ENCODE measurements at places on chromosomes 1 and 21.

- peak; percentile 87 for DNase-seq
Measured at GRCh38 chr1:187408212-187409004, 579.7 kb downstream of the PLA2G4A start.

DNA sequence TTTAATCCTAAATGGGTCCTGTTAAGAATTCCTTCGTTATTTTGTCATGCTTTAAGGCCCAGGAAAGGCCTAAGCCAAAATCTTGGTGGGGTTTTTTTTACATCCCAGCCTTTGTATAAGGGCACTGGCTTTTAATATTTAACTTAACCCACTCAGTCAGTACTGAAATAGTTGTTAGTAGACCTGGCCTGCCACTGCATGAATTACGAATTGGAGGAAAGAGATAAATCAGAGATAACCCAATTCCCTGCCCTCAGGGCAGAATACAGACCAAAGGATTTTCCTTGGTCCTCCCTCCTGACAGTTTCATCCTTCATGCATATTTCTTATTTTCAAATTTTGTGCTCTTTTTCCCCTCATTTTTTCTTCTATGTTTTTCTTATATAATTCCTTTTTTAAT lies 193.0 kb downstream of the FASLG start:
- DNase-seq: no peak

- DNase-seq: peak; percentile 50
Measured at GRCh38 chr1:27001570-27002360, 8.3 kb downstream of the TRNP1 start.

GRCh38 chr1:119794230-119794875 lies 16.9 kb downstream of the REG4 start:
- no peak for DNase-seq

- DNase-seq: no peak
Measured at GRCh38 chr1:164673584-164674214, 114.7 kb downstream of the PBX1 start.

DNA sequence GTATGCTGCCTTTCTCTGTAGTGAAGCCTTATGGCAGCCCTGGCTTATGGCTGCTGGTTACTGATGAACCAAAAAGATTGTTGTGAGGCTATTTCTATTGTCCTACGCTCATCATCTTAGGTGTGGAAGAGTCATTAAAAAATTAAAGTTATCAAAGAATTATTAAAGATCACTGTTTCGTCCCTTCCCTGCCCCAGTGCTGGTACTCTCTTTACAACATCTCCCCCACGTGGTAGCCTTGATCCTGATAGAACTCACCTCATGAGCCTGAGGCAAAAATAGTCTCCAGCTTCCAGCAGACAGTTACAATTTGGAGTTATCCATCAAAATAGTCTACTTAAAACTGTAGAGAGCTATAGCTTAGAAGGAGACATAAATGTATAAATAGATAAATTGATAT lies 201.5 kb downstream of the S1PR1 start:
- DNase-seq: no peak

GRCh38 chr1:159817276-159818041 lies 9.2 kb upstream of the SLAMF8 start:
- no peak for DNase-seq

GRCh38 chr21:42991992-42992740 lies 17.8 kb downstream of the PKNOX1 start:
- peak; percentile 93 for DNase-seq

- DNase-seq: no peak
Measured at GRCh38 chr1:37255136-37255795, 219.1 kb upstream of the ZC3H12A start.
